ENCODE measurements at places on chromosomes 1 and 21. TPM values are rescaled to one million over a fixed set of nuclear protein-coding genes. Genes with fewer than 3 reads are reported as not detected.

GRCh38 chr1:43522776-43523480 lies 7.8 kb upstream of the PTPRF start:
- no peak for DNase-seq

The F13B gene
- polyA plus RNA-seq = not detected

GRCh38 chr1:20465187-20465586 lies 20.8 kb downstream of the CAMK2N1 start:
- DNase-seq = no peak

The PLA2G2C gene
- not detected for polyA plus RNA-seq

The SPRR2F gene
- not detected for polyA plus RNA-seq

The CZIB gene
- 40.6 TPM for polyA plus RNA-seq

The CCDC30 gene
- polyA plus RNA-seq = 3.5 TPM

GRCh38 chr1:29245876-29246275 lies 9.6 kb downstream of the PTPRU start:
- no peak for DNase-seq

- DNase-seq = no peak
Observed at GRCh38 chr1:147579532-147579931, 38.2 kb downstream of the BCL9 start.

The AMY1B gene
- 0.46 TPM for polyA plus RNA-seq

- DNase-seq = no peak
Observed at GRCh38 chr1:5747426-5748285, 244.6 kb downstream of the NPHP4 start.

The SLC6A9 gene
- 3.9 TPM for polyA plus RNA-seq

GRCh38 chr1:56469640-56470371 lies 109.6 kb downstream of the PLPP3 start:
- no peak for DNase-seq

- DNase-seq = no peak
Observed at GRCh38 chr1:202259705-202260104, 66.1 kb downstream of the LGR6 start.

GRCh38 chr21:16095005-16095404 lies 365.2 kb downstream of the USP25 start:
- no peak for DNase-seq

DNA sequence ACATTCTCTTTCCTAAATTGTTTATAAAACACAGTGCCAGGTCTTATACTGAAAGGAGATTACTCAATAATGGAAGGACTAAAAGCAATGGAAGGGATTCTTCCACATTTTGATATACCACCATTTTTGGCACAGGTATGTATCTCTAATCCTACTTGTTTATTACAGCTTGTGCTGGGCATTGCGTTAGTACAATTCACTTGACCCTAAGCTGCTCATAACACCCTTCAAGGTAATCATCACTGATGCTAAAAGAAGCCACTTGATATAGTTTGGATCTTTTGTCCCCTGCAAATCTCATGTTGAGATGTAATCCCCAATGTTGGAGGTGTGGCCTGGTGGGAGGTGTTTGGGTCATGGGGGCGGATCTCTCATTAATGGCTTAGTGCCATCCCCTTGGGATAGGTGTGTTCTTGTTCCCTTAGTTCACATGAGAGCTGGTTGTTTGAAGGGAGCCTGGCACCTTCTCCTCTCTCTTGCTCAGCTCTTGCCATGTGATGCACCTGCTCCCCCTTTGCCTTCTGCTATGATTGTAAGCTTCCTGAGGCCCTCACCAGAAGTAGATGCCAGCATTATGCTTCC lies 71.1 kb downstream of the NIBAN1 start:
- no peak for DNase-seq

GRCh38 chr1:200442537-200443156 lies 32.8 kb upstream of the ZNF281 start:
- DNase-seq = no peak

The RNF223 gene
- polyA plus RNA-seq = 0.05 TPM

The FAM229A gene
- polyA plus RNA-seq = 21.8 TPM

The S100A8 gene
- polyA plus RNA-seq = 26.1 TPM

The CD52 gene
- 4.0 TPM for polyA plus RNA-seq

GRCh38 chr1:65980237-65980636 lies 187.5 kb downstream of the PDE4B start:
- no peak for DNase-seq

- no peak for DNase-seq
Observed at GRCh38 chr1:208179961-208180409, 64.2 kb downstream of the PLXNA2 start.

DNA sequence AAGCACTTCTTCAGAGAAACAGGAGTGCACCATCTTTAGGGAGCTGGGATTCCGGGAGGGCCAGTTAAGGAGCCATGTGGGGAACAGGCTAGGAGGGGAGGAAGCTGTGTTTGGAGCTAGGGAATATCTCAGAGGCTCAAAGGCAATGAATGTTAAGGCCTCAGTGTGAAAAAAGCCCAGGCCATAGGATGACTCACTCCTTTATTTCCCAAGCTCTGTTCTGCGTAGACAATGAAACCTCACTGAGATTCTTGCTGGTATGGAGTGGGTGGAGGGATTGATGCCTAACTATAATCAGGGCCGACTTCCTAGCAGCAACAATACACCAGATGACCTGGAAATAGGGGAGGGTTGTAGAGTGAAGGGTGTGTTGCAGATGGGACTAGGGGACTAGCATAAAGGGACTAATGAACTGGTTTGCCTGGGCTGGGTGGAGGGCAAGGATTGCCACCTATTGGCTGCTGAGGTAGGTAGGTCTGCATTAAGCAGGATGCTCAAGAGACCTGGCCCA lies 2.1 kb downstream of the GNAT2 start:
- DNase-seq = no peak

The DISP3 gene
- 6.7 TPM for polyA plus RNA-seq

DNA sequence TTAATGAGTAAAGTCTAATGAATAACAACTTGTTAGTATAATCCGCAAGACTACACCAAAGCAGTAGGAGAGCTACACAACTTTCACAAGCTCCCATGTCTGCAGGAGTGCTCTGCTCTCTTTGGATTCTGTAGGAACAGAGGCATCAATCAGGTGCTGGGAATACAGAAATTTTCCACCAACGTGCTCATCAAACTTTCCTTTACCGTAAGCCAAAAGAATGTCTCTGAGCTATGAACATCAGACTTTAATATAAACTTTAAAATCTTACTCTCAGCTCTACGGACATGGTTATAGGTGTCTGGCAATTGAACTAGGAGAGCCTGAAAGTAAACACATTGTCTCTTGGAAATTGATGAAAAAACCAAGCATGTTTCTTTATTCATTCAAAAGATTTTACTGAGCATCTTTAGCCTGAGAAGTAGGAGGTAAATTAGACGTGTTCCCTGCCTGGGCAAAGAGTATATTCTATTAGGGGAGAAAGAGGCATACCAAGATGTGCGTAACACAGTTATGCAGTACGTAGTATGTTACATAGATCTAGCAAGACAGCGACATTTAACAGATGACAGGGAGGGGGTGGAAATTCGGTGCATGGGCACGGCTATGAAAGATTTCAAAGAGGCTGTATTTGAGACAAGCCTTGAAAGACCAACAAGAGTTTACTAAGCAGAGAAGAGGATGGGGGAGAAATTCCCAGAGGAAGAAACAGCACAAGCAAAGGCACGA lies 85.2 kb downstream of the TM2D1 start:
- no peak for DNase-seq

The AVPR1B gene
- polyA plus RNA-seq = 0.68 TPM

DNA sequence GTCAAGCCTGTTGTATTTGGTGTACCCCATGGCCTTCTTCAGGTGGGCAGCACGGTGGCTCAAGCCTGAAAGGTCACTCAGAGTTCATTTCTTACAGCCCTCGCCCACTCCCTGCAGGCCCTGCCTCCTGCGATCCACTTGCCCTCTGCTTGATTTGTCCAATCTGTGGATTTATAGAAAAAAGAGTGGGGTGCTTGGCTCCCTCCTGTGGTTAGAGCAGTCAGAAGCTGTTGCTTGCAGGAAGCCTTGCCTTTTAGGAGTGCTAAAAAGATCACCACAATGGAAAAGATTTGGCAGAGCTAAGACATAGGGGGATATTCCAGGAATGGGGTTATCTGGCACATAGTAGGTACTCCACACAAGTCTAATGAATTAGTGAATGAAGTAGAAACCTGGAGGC lies 108.0 kb upstream of the TRABD2B start:
- DNase-seq = no peak

DNA sequence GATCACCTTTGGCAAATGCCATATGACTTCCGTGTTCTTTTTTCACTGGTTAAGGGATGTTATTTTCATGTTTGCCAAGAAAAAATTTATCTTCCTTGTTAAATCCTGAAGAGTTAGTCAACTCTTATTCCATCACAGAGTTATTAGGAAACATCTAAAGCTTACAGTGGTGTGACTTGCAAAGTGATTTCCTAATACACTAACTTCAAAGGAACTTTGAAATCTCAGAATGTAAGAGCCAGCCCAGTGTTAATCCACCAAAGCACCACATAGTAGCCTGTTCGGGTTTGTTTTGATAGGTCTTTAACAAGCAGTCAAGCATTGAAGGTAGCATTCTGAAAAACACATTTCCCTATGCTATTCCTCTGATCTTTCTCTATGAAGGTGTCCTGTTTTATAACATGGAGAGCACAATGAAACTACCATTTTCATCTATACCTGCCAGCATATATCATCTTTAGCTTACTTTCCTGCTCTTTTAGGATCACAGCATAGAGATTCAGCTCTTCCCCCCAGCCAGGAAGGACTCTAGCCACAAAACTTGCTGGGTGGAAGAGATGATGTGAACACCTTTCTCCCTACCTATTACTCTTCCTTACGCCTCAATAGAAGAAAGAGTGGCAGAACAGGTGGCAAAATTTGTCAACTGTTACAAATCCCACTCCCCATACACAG lies 82.4 kb upstream of the MAGI3 start:
- no peak for DNase-seq

DNA sequence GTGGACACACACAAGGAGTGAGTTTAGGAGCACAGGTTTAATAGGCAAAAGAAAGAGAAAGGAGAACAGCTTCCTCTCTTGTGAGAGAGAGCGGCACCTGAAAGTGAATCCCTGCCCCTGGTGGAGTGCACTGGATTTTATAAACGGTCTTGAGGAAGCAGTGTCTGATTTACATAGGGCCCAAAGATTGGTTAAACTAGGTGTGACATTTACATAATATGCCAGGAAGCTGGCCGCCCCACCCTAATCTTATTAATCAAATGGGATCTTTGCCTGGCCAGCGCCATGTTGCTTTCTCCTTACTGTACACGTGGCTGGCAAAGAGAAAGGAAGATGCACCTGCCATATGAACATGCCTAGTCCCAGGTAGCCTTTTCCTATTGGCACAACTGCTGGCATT lies 38.7 kb downstream of the CFH start:
- DNase-seq = no peak

DNA sequence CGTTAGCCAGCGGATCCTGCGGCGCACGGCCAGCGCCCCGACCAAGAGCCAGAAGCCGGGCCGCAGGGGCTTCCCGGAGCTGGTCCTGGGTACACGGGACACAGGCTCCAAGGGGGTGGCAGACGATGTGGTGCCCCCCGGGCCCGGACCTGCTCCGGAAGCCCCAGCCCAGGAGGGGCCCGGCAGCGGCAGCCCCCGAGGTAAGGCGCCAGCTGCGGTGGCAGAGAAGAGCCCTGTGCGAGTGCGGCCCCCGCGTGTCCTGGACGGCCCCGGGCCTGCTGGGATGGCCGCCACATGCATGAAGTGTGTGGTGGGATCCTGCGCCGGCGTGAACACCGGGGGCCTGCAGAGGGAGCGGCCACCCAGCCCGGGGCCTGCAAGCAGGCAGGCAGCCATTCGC lies 24.2 kb downstream of the PANK4 start:
- DNase-seq = no peak

The C8A gene
- polyA plus RNA-seq = not detected

The NPR1 gene
- polyA plus RNA-seq = 10.2 TPM

DNA sequence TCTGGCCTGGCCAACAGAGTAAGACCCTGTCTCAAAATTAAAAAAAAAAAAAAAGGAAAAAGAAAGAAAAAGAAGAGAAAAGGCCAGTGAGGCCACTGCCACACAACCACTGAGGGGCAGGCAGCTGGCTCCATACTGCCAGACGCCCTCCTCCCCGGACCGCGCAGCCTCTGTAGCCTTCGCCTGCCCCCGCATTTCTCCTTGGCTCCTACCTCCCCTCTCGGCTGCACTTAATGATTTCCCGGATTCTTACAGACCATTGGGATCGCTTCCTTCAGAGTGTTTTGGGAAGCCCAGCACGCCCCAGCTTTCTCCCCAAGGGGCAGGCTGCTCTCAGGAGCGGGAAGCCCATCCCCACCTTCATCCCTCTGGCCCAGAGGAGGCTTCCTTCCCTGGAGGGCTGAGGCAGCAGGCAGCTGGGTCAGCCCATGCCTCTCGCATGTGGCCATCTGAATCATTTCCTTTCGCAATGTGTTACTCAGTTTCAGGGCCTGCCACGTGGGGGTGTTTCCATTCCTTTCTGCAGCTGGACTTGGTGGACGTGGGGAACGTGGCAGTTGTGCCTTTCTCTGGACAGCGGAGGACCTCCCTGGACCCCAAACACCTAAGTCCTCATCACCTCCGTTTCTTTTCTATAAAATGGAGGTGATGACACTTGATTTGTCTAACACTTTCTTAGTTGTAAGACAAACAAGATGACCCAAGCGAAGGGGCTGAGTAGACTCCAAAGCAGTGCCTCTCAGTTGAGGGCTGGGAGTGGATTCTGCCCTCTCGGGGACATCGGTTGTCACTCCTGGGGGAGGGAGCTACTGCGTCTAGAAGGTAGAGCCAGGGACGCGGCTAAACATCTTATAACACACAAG lies 2.3 kb downstream of the SLC2A5 start:
- DNase-seq = peak; percentile 23

DNA sequence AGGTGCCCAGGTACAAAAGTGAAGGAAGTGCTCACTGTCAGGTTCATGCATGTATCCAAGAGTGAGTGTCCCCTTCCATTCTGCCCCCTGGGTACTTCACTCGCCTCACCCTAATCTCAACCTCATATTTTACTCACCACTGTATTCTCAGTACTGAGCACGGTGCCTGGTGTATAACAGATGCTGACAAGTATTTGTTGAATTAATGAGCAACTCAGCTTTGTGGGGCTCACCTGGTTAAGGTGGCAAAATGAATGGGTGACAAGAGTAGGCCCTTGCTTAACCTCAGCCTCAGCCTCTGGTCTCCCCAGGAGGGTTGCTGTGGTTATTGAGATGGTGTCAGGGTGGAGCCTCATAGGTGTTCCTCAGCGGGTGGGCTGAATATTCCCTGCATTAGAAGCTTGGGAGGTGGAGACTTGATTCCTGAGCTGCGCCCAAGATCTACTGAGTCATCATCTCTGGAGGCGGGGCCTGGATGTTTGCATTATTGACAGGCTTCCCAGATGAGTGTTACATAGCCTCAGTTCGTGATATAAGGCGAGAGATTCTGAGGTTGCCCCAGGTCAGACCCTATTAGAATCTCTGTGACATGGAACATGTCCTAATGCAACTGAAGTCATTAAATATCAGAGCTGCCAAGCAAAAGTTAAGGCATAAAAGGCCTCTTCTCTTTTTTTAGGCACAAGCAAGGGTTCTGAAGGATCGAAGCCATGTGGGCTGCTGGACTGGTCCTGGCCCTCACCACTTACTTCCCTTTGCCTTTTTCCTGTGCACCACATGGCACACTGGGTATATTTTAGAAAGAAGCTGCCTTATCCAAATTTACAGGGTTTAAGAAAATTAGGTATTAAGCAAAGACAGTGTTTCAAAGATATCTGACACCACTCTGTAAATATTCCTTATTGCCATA lies 39.2 kb downstream of the SYT6 start:
- DNase-seq = no peak
